ENCODE measurements at places on chromosomes 1 and 21.

DNA sequence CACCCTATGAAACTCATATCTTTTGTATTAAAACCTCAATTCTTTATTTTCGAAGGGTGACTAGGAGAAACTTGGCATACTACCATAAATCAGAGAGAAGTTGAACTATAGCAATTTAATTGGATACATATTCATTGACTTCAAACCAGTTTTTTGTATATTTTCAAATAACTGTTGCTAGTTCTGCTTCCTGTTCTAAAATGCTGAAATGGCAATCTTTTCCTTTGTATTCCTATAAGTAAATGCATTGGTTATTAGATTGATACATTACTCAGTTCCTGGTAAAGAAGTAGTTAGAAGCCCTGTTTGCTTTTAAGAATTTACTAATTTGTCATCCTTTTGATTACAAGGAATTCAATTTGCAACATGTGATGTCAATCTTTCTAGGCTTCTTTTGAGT, 200.0 kb downstream of the DISC1 start:
- no peak for DNase-seq

GRCh38 chr21:33080376-33080775, 10.4 kb downstream of the OLIG1 start:
- DNase-seq, result no peak

DNA sequence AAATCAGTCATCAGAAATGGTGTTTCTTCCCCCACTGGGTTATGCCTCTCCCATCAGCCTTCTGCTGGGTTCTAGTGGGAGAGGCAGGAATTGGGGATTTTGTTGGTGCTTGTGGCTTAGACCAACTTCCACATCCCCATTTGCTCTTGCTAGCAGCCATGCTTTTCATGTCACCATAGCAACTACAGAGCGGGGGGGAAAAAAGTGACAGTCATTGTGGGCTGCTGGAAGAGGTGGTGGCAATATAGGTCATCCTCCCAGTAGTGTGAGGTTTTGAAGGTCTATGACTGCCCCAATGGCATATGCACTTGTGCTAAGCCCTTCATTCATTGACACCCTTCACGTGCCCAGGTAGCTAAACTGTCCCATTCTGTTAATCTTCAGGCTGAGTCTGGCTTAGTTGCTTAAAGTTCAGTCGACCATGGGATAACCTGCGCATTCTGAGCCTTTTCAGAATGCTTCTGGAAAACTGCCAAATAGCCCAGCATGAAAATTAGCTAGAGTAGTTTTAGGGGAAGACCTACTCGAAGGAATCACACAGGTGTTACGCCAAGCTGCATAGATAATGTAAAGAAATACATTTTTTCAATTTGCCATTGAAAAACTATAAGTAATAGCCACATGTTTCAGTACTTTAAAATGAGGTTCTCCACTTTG, 53.7 kb upstream of the ZNF326 start:
- DNase-seq, result no peak

DNA sequence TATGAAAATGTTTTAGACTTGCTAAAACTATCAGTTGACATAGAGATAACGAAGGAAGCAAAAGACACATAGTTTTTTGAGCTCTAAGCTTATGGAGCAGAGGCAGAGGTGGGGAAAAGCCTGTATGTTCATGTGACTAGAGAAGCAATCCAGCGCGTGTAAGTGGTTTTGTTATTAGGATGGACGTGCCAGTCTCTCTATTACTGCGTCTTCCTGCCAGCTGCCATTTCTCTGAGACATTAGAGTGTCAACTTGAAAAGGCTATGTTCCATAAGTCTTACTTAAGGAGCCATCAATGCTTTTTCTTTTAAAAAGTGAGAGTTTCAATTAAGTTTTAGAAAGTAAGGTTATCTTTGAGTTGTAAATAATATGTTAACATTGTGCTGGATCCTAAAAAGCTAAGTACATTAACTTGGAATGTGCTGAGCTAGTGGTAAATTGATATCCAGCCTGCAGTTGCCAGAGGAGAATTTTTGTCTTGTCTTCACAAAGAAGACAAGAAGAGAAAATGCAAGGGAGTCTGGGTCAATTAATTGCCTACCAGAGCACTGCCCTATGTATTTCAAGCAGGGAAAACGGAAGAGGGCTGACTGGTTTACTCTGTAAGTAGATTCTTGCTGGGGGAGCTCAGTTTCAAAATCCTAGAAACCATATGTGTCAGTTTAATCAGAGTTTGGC, 161.8 kb upstream of the B3GALT2 start:
- DNase-seq, result no peak

DNA sequence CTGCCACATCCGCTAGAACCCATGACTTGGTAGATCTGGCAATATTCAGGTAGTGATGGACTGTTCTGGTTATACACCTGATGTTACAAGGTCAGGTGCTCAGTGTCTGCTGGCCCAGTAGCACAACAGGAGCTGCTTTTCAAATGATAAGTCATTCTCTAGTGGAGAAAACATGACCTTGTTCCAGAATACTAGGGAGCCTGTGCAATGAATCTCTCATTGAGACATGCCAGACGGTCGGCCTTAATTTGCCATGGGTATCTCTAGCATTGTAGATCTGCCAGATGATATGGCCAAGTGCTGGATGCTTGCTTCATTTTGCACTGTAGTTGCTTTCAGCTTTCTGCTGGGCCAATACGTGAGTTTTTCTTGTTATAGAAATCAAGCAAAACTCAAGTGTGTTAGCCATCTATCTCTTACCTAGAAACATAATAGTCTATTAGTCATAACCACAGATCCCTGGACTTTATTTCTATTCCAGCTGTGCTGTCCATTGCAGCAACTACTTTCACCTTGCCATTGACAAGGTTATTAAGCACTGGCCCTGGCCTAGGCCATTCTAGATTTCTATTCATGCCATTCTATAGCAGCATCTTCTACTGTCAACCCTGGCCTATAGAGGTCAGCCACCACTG, 13.9 kb upstream of the CENPF start:
- DNase-seq, result no peak

DNA sequence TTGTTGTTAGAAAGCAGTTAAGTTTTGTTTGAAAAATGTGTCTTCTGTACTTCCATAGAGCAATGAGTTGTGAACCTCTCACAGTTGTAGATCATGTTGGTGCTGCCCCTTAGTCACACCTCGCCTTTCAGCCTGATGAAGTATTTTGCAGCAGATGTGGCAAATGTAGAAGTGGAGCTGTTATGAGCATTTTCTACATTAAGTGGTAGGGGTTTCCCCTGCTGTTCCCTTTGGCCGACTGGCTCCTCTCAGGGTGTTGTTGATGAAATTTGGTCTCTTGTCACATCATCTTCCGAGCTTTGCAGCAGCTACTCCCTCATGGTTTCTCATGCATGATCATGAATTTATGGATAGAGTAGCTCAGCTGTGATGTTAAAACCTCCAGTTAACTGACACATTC, 33.6 kb upstream of the DENND1B start:
- DNase-seq, result no peak

DNA sequence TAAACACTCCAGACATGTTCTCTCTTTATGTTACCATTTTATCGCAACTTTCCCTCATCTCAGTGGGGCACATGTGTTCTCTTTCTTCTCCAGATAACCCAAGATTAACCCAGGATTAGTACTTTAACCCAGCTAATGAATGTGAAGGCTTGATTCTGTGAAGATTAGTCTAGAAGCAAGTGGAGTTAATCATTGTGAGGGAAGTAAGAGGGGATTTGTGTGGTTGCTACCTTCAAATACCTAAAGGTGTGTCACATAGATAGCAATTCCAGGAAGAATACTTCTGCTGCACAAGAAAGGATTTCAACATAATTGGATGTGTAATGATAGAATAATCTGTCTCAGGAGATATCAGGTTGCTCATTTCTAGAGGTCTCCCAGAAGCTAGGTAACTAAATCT, 327.1 kb downstream of the PBX1 start:
- no peak for DNase-seq

DNA sequence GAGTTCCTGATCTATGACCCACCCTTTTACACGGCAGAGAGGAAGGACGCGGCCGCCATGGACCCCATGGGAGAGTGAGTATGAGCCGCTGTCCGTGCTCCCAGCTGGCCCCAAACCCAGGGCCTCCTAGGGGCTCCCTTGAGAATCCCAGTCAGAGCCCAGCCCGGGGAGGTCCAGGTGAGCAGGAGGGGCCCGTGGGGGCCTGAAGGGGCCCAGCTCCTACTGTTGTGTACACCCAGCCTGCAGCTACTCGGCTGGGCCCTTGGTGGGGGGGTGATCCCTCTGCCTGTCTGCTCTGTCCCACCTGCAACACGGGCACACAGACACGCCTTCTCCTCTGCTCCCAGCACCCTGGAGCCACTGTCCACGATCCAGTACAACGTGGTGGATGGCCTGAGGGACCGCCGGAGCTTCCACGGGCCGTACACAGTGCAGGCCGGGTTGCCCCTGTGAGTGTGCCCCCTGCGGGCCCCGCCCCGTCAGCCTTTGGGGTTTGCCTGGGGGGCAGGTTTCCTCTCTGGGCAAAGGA, 28.6 kb upstream of the LRRC3 start:
- no peak for DNase-seq

DNA sequence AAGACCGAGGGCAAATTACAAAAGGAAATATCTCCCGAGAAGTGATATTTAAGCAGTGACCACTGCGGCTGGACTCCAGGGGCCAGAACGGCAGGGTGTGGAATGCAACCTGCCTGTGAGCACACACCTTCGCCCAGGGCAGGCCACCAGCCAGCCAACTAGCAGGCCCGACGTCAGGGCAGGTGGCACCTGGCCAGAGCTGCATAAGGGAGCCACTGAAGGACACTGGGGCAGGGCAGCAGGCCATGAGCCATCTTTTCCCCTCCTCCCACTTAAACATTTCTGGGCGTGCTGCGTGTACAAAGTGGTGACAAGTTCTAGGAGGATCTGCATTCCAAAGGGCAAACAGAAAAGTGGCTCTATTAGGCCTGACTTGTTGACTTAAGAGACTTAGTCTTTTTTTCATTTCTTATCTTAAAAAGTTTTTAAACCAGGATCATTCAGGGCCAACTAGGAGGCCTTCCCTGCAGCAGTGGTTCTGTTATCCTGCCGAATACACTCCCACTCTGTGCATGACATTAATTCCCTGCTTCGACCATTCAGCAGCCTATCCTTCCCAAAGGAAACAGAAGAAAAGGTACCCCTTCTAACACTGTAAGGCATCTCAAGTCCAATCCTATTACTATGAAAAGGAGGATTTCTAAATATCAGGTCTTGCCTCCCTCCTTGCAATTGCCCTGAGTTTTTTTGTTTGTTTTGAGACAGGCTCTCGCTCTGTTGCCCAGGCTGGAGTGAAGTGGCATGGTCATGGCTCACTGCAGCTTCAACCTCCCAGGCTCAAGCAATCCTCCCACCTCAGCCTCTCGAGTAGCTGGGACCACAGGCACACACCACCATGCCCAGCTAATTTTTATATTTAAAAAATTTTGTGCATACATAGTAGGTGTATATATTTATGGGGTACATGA, 96.3 kb downstream of the BCAR3 start:
- no peak for DNase-seq

- no peak for DNase-seq
Observed at GRCh38 chr1:207151920-207152319, 47.9 kb downstream of the C4BPA start.

DNA sequence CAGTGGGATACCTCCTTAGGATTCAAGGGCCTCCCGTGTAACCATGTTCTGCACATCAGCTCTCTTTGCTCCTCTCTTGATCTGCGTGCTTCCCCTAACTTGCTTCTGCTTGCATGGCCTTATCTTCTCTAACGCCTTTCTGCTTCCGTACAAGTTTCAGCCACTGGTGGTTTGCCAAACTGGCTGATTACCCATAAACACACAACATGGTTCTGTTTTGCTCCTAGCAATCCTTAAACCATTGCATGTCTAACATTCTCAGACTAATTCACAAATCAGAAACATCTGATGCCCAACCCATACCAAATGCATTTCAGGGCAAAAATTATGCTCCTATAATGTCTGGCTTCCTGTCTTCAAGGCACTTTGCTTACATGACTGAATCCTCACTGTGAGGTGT, 166.4 kb downstream of the PBX1 start:
- no peak for DNase-seq

- no peak for DNase-seq
Observed at GRCh38 chr1:177945943-177946650, 23.8 kb downstream of the SEC16B start.

GRCh38 chr1:7002728-7003127, 217.5 kb downstream of the CAMTA1 start:
- no peak for DNase-seq

DNA sequence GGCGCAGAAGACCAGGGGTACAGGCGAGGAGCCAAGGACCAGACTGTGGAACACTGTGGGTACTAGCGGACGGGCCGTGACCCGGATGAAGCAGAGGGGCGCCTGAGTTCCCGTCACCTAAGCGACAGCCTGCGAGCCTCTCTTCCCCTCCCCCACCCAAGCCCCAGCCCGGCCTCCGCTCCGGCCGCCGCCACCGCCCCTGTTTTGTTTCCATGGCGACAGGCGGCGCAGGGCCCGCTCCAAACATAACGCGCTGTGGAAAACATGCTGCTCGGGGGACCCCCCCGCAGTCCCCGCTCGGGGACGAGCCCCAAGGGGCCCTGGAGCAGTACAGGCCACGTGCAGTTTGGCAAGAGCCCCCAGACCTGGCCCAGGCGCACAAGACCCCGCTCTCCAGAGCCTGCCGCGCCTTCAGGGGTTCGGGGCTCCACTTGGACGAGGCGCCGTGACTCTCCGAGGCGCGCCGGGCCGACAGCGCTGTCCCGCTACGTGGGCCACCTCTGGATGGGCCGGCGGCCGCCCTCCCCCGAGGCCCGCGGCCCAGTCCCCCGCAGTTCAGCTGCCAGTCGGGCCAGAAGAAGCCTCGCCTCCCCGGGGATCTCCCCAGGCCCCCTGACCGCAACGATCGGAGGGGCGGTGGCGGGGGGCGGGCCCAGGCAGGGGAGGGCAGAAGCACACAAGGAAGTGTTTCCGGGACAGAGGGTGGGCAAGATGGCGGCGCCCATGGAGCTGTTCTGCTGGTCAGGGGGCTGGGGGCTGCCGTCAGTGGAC, at the start of gene MTX1:
TSS of gene MTX1 (plus strand) at position 155 of the 771 bp plus-strand sequence. CDS start at position 265, 110 bp downstream.
- peak; percentile 42 for DNase-seq

DNA sequence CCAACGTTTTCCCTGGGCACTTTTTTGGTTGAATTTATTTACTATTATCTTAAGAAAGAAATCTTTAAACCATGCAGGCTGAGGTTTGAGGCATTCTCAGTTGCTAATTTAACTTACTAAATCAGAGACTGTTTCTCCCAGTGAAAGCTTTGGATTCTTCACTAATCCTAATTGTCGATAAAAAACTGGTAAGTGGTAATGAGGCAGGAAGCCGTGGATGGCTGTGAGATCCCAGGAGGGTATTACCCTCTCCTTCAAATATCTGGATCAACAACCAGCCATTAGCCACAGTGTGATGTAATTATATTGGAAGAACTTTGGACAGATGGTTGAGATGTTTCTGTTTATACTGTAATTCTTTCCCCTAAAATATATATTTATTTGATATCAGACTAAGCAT, 485.0 kb downstream of the DISC1 start:
- DNase-seq, result no peak

GRCh38 chr1:10730985-10731384, 65.5 kb downstream of the CASZ1 start:
- no peak for DNase-seq
